CD8-positive, alpha-beta memory T cell (primary cell): ENCODE measurements at places on chromosomes 3 and 15.

GRCh38 chr15:85977586-85977985, 102.1 kb upstream of the AGBL1 start:
- no peak for DNase-seq

GRCh38 chr3:18937574-18937973, 210.7 kb upstream of the KCNH8 start:
- DNase-seq = no peak

GRCh38 chr15:39628144-39628508, 47.2 kb downstream of the THBS1 start:
- no peak for DNase-seq

GRCh38 chr15:66740802-66741201, 38.8 kb downstream of the SMAD6 start:
- no peak for DNase-seq

- DNase-seq = no peak
These were observed 116.9 kb downstream of the B3GALNT1 start for GRCh38 chr3:160987982-160988964.

- no peak for DNase-seq
These were observed 58.9 kb downstream of the CD47 start for GRCh38 chr3:108031895-108032294.

DNA sequence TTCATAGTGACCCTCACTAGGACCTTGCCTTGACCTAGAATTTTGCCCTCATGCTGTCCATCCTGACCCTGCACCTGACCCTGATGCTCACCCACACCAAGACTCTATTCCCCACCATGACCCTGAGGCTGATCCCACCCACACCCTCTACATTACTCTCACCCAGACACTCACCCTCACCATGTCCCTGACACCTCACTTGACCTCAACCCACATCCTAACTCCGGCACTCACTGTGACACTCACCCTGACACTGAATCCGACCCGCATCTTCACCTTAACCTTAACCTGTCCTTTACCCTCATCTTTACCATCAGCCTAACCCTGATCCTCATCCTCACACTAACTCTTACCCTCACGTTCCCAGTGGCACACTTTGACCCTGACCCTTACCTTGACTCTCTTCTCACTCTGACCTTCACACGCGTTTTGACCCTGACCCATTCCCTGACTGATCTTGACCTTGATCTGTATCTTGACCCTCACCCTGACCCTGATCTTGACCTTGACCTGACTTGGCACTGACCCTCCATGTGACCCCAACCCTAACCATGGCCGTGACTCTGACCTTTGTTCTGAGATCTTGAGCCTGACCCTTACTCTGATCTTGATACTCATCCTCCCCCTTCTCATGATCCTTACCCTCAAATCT, 22.2 kb upstream of the SLC25A26 start:
- DNase-seq = no peak

DNA sequence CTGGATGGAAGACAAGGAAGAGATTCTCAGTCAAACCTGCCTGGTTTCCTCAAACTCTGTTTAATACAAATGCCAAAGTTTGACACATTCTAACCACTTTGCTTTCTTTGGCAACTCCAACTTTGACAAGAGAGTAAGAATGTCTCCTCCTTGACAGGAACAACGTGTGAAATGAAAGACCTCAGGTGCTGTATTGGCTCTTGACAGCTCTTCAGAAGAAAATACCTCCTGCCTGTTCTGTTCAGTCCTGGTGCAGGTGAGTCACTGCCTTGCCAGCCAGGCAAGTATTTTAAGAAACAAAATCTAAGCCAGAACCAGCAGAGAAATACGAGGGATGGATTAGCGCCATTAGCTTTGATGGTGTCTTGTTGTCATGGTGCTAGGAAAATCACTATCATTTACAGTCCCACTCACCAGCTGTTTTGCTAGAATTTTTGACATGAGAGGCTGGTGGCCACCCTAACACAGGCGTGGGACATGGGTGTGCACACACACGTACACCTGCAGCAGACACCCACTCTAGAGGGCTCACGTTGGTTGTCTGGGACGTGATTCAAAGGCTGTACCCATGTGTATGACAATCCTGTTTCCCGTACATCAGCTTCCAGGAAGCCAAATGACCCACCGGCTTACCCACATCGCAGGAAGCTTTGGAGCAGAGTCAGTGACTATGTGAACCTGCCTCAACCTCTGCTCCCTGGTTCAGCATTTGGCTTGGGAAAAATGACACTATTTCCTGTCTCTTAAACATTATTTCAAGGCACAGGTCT, 60.4 kb downstream of the CCNL1 start:
- no peak for DNase-seq

DNA sequence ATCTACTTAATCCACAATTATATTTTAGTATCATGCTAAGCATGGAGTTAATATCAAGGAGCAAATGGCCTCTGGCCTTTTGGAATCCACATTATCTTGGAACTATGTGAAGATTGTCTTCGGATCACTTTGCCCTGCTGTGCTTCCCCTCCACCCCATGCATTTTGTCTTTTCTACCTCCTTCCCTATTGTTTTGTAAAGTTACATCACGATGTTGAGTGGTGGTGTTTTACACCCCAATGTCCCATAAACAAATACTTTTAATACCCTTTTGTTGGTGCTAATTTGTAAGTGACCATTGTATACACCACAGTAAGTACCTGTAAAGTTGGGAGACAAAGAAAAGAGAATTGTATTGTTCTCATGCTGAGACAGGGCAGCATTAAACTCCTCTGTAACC, 258.4 kb upstream of the ZNF717 start:
- DNase-seq = no peak

DNA sequence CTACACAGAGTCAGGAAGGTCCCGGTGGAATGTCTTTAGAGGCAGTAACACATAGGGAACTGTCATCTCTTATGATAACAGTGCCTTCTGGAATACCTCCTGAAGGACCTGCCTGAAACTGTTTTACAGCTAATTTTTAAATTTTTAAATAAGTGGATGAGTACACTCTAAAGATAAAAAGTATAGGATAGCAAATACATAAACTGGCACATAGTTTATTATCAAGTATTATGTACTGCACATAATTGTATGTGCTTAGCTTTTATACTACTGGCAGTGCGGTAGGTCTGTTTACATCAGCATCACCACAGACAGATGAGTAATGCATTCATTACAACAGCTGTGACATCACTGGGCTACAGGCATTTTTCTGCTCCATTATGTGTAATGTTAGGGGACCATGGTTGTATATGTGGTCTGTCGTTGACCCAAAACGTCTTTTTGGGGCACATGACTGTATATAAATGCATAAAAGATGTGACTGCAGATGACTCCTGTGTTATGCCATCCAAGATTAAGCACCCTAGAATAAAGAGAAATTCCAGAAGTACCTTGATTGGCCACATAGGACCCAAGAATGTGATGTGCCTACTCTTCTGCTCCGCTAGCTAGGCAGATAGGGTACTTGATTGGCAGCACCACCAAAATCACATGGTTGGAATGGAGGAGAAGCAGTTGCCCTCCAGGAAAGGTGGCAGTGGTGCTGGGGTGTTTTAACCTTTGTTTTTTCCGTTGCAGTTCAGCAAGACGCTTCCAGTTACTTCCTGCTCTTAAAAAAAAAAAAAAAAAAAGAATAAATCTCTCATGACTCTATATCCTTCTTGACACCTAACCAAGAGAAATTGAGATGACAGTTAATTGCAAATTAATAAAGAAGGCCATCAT, 3.3 kb downstream of the VPS8 start:
- no peak for DNase-seq

DNA sequence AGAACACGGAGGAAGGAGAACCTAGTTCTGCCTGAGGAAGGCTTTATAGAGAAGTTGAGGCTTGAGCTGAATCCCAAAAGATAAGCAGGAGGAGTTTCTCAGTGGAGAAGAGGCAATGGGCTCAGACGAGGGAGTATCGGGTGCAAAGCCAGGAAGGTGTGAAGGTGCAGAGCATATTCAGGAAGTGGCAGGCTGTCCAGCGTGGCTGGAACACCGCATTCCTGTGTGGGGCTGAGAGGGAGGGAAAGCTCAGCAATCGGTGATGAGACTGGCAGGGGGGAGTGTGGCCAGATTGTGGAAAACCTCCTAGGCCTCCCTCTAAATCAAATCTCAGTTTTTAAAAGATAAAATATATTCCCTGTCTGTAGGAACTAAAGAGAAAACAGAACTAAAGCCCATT, 63.0 kb downstream of the ARHGAP31 start:
- DNase-seq = no peak

- DNase-seq = no peak
These were observed 211.1 kb upstream of the STT3B start for GRCh38 chr3:31321620-31322019.

DNA sequence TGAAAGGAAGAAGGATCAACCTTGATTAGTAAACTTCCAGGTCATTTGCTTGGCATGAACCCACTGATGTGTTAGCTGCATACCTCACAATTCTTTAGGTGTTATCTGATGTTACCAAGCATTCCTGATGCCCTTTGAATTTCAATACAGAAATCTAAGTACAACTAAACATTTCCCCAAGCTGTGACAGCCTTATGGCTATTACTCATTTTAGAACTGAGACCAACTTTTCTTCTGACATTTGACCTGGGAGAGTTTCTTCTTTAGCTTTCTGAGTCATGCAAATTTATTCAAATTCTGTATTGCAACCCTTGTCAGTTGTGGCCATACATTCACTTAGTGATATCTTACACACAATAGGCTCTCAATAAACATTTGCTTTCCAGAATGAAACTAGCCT, 124.3 kb downstream of the TIGIT start:
- no peak for DNase-seq

GRCh38 chr15:58980351-58980939, 7.0 kb upstream of the RNF111 start:
- DNase-seq = no peak

GRCh38 chr3:153855772-153856171, 265.4 kb upstream of the ARHGEF26 start:
- no peak for DNase-seq

DNA sequence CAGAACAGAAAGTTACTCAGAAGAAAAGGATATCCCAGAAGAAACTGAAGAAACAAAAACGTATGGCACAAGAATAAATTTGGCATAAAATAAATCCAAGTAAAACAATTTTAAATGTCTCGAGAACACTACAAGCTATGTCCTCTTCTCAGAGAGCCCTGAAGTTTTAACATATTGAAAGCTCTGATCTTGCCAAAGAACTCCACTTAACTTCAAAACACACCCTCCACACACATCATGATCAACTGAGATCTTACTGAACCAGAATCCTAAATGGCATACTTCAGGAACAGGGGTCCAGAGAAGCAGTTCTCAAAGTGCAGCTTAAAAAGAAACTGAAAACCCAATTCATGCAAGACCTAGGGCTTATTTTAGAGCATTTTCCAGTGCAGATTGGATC, 194.3 kb downstream of the MAGI1 start:
- no peak for DNase-seq

GRCh38 chr3:38597502-38598060, 51.9 kb downstream of the SCN5A start:
- no peak for DNase-seq

DNA sequence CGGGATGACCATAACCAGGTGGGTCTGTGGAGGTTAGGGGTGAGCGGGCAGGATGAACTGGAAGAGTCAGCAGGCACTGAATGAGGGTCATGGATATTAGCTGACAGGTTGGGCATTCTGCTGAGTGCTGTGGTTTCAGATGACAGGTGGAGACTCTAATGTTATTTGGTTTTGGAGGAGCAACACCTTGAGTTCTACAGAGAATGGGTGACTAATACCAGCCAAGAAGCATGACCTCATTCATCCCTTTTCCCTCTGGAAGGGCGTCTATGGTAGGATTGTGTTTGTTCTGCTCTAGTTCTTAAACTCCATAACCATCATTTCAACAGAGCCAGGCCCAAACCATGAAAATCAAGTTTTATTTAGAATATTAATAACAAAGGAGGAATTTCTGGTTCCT, 550.7 kb upstream of the LMCD1 start:
- DNase-seq = no peak

DNA sequence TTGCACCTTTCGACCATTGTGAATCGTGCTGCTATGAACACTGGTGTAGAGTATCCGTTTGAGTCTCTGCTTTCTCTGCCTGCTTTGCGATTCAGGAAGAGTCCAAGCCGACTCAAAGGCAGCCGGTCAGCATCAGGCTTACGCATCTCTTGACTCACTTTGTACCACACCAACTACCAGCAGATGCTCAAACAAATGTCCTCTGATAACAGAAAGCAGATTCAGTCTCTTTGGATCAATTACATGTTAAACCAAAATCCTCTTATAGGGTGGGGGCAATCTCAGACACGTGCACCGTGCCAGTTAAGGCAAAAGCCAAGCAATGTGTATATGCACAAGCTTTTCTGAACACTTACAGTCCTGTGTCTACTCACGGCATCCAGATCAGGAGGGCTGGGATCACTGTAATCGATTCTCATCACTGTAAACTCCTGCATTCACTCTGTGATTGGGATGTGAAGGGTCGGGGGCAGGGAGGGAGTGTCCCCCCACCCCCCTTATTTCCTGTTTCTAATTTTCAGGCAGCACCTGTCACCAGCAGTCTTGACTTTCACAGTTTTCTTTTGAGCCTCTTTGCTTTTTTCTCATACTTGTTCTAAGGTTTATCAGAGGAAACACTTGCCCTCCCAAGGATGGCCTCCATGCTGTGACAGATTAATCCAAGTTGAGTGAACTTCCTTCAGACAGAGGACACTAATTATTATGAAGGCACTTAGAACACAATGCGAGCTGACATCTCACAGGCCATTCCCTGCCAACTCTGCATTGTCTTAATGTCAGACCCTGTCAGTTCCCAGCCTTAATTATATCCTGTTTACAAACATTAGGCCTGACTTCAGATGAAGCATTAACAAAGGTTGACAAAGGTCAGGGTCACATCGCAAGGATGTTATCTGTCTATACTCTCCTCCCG, 153.5 kb downstream of the MECOM start:
- no peak for DNase-seq

DNA sequence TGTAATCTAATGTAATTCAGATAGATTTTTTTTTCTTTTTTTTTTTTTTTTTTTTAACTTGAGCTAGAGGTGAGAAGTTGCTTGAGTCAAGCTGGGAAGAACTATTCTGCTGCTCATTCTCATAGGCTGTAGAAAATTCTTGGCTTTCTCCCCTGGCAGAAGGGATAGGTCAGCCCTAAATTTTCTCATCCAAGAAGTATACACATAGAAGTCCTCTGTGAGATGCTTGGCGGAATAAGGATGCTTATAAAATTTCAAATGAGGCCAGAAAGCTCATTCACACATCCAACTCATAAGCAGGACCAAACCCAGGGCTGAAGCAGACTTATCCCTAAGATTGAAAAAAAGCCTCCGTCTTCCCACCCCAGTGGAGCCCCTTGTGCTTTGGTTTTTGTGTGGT, 572.5 kb downstream of the SQOR start:
- no peak for DNase-seq

- DNase-seq = no peak
These were observed 8.9 kb downstream of the MCM2 start for GRCh38 chr3:127606981-127607595.

DNA sequence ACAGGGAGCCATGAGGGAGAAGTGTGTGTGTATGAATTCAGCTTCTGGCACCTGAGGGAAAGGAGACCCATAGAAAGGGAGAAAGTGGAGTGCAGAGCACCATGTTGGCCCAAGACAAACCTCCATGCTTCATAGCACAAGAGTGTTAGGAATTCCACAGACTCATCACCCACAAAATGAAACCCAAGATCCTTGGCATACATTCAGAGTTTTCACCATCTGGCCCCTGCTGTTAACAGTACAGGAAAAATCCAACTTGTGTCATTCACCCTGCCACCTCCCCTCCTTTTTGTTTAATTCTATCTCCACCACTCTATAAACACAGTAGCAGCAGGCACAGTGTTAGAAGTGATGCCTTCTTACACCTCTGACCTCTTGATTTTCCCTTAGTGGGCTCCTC, 60.0 kb upstream of the MNS1 start:
- DNase-seq = no peak

- no peak for DNase-seq
These were observed 328.7 kb downstream of the ZBBX start for GRCh38 chr3:167051421-167051820.
